Fibroblast of lung (primary cell): ENCODE measurements at places on chromosomes 7 and 10. TPM values are rescaled to one million over a fixed set of nuclear protein-coding genes. Genes with fewer than 3 reads are reported as not detected.

PRSS58 gene
- not detected in 2 replicates for total RNA-seq

TSPAN12 gene
- total RNA-seq: 1.5 and 1.7 TPM in 2 replicates

SPDYE1 gene
- total RNA-seq: under 0.01 TPM in 1 of 2 replicates, not detected in the other

CLDN4 gene
- under 0.01 and 0.26 TPM in 2 replicates for total RNA-seq

IPMK gene
- 4.1 and 6.3 TPM in 2 replicates for total RNA-seq

- H3K27me3 ChIP-seq: no peaks in the 10 kb centered on the region
- no peaks in the 10 kb centered on the region for H3K4me1 ChIP-seq
- peak; percentile 69 for DNase-seq
- H3K4me3 ChIP-seq: no peak overlapping the region
- peak overlapping the region; percentile 22 for H3K27ac ChIP-seq
Observed at GRCh38 chr10:33612551-33612950, 278.1 kb upstream of the NRP1 start.

GRCh38 chr10:98980353-98980752 is 255.3 kb downstream of the HPSE2 start:
- H3K27ac ChIP-seq: no peak overlapping the region
- H3K27me3 ChIP-seq: no peaks in the 10 kb centered on the region
- H3K4me3 ChIP-seq: no peak overlapping the region
- H3K36me3 ChIP-seq: no peaks in the 10 kb centered on the region

GRCh38 chr10:77894058-77894457 is 32.5 kb downstream of the DLG5 start:
- no peaks in the 10 kb centered on the region for H3K36me3 ChIP-seq
- H3K27me3 ChIP-seq: no peaks in the 10 kb centered on the region
- no peak for DNase-seq
- H3K27ac ChIP-seq: no peak overlapping the region
- H3K4me3 ChIP-seq: no peak overlapping the region

DNA sequence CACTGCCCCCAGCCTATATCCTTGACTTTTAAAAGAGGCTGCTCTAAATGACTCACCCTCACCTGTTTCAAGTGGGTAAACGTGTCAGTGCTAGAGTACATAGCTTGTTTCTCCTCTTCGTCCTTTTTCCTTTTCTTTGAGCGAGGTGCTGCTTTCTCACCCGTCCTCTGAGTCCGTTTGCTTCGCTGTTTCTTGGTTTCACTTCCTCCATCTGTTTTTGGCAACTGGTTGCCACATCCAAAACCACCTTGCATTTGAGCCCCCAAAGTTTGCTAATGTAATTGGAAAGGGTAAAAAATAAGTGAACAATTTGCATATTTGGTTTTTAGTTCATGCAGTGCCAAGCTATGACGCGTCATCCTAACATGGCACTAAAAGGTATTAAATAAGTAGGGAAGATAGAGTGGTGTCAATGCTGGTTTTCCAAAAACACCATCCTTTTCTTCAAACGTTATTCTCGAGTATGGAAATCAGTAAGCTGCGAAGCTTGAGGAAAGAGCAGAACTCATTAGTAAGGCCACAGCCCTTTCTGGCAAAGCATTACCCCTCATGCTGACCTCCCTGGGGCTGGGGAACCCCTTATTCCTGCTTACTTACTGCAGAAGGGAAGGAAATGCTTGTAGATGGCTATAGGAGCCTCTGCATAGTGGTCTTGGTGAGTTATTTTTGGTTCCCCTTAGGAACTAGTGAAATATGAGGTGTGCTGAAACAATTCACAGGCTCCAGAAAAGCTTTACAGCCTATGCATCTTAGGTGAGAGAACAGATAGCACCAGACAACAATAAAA is 133.5 kb downstream of the GALNT11 start:
- no peak for DNase-seq
- H3K36me3 ChIP-seq: peaks cover 10% of the 10 kb centered on the region
- no peak overlapping the region for H3K4me3 ChIP-seq

GRCh38 chr10:14259696-14260566 is 70.8 kb downstream of the FRMD4A start:
- H3K36me3 ChIP-seq: no peaks in the 10 kb centered on the region
- no peak overlapping the region for H3K27ac ChIP-seq
- H3K27me3 ChIP-seq: peaks cover 30% of the 10 kb centered on the region
- no peak overlapping the region for H3K4me3 ChIP-seq
- DNase-seq: peak; percentile 71

DNA sequence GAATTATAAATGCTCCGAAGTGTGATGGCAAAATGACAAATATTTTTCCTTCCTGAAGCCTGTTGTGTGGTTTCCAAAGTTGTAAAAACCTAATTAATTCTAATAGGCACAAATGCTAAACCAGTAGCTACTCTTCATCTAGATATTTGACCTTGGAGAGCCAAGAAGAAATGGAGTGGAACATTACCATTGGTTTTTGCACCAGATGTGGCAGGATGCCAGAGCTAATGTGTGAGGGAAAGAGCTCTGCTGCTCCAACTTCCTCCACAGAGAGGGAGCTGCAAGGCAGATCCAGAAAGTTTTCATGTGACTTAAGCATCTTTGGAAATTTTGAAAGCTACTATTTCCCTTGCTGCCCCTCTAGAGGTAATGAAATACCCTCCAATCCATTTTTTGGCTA is 65.1 kb upstream of the HPS1 start:
- no peak for DNase-seq
- no peaks in the 10 kb centered on the region for H3K27me3 ChIP-seq
- H3K36me3 ChIP-seq: no peaks in the 10 kb centered on the region
- no peaks in the 10 kb centered on the region for H3K4me1 ChIP-seq
- H3K27ac ChIP-seq: no peak overlapping the region
- H3K4me3 ChIP-seq: no peak overlapping the region

DNA sequence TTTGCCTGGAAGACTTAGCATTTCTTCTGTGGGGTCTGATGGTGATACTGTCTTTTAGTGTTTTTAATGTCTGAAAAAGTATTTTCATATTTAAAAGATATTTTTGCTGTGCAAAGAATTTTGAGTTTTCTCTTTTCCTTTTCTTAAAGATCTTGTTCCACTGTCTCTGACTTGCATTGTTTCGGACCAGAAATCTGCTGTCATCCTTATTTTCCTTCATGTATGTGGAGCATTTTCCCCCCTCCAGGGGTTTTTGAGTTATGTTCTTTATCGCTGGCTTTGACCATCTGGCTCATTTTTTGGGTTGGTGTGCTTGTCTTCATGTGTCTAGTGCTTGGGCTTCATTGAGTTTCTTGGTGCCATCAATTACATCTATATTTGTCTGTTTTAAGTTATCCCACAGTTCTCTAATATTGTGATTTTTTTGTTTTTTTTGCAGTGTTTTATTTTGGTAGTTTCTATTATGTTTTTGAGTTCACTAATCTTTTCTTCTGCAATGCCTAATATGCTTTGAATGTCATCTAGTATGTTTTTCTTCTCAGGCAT is 119.9 kb downstream of the MGMT start:
- no peaks in the 10 kb centered on the region for H3K27me3 ChIP-seq
- no peaks in the 10 kb centered on the region for H3K4me1 ChIP-seq
- H3K36me3 ChIP-seq: no peaks in the 10 kb centered on the region
- H3K4me3 ChIP-seq: no peak overlapping the region
- H3K27ac ChIP-seq: no peak overlapping the region

GRCh38 chr10:124417895-124418725 is 613 bp downstream of the OAT start:
- no peaks in the 10 kb centered on the region for H3K4me1 ChIP-seq
- H3K36me3 ChIP-seq: no peaks in the 10 kb centered on the region
- H3K4me3 ChIP-seq: peak overlapping the region; percentile 87
- peak; percentile 68 for DNase-seq

DNA sequence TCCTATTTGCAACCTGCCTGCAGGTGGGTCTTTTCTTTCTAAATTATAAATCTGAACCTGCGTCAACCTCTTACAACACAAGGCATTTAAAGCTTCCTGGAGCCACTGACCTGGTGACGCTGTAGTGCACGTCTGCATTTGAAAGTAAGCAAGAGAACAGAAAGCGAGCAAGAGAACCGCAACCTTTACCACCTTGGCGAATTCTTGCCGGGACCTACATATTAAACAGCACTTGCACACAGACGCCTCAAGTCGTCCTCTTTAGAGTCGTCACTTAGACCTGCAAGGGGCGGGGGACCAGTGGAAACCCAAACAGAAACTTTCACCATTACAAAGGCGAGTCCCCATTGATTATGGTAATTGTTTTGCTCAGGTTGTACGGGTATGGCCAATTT is 9.5 kb downstream of the GLI3 start:
- peaks cover 2% of the 10 kb centered on the region for H3K36me3 ChIP-seq
- H3K4me1 ChIP-seq: peaks cover 5% of the 10 kb centered on the region
- no peak overlapping the region for H3K27ac ChIP-seq
- H3K4me3 ChIP-seq: peak overlapping the region; percentile 16

DNA sequence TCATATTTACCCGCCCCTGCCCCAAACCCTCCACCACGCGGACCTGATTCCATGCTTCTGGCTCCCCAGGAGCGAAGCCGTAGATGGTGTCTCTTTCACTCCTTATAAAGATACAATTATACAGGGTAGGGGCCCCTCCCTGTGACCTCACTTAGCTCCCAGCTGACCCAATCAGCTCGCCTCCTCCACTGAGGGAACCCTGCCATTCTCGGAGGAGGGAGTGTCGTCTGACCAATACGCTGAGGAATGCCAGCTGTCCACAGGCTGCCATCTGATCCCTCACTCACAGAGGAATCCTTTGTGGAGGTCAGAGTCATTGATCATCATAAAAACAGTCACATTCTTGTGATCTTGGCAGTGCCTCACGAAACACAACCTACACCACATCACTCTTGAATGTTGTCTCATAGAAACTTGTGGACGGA is 67.5 kb upstream of the INSIG1 start:
- H3K36me3 ChIP-seq: no peaks in the 10 kb centered on the region
- H3K27ac ChIP-seq: peak overlapping the region; percentile 67
- H3K27me3 ChIP-seq: no peaks in the 10 kb centered on the region
